GM04504 (cell line): ENCODE measurements at places on chromosomes 12 and 14.

DNA sequence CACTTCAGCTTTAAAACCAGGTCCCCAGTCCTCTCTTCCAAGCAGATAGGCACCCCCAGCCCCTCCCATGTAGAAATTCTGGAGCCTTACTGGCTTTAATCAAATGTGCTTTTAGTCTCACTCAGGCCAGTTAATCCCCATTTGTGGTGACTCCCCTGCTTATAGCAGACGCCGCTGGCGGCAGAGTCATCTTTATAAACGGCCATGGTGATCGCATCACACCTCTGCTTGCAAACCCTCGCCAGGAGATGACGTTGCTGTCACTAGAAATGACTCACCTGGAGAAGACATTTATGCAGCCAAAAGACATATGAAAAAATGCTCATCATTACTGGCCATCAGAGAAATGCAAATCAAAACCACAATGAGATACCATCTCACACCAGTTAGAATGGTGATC, 369.3 kb downstream of the VRK1 start:
- DNase-seq, result no peak

- no peak for DNase-seq
Observed at GRCh38 chr12:38915429-38916182, 10.2 kb upstream of the CPNE8 start.

DNA sequence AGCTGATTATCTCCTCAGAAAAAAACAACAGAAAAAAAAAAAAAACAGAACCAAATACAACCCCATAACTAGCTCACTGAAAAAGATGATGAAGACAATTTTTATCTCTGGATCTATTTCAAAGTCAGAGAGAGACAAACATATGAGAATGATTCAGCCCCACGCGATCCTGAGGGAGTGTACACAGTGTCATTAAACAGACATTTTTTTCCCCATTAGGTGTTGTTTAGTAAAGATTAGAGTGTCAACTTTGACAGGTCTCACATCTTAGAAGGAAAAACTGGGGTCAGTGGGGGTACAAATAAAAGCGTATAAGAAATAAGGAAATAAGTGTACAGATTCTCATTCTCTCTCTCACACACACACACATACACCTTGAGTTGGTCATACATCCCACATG, 635.4 kb downstream of the NRXN3 start:
- DNase-seq, result no peak

DNA sequence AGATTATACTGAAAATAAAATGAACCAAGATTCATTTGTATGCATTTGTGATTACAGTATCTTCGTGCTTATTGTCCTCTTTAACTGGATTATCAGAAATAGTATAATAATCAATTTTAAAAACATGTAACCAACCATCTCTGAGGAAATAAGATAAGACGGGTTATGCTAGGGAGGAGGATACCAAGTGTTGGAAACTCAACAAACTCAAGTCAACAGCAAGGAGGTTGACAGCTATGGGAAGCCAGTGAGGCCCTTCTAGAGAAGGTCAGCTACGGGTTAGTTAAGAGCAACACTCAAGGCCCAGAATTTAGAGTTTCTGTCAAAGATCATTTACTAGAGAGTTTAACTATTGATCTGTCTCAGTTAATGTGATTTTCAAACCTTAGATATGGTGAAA, 137.2 kb downstream of the PDZRN4 start:
- no peak for DNase-seq

- DNase-seq, result no peak
Observed at GRCh38 chr12:6779708-6780432, 7.5 kb downstream of the LAG3 start.

GRCh38 chr12:79873201-79873600, 61.7 kb downstream of the PPP1R12A start:
- no peak for DNase-seq
